ENCODE measurements at places on chromosomes 13 and 19. TPM values are rescaled to one million over a fixed set of nuclear protein-coding genes. Genes with fewer than 3 reads are reported as not detected.

Gene ZNF180
- 10.5 TPM for total RNA-seq

Gene FAM216B
- not detected for total RNA-seq

Gene SIAH3
- 0.35 TPM for total RNA-seq

Gene HPN
- 16.2 TPM for total RNA-seq

Gene C1QTNF9
- total RNA-seq = not detected

Gene ODAD3
- 0.54 TPM for total RNA-seq

Gene ZNF320
- 20.6 TPM for total RNA-seq

Gene SLC25A41
- total RNA-seq = not detected

Gene ZNF724
- 77.5 TPM for total RNA-seq

Gene ZNF582
- total RNA-seq = 3.9 TPM

Gene KLK4
- 0.76 TPM for total RNA-seq

Gene PRR22
- total RNA-seq = 1.0 TPM

Gene IL17D
- total RNA-seq = 2.3 TPM

Gene ZNF555
- 7.5 TPM for total RNA-seq

Gene KLHL1
- total RNA-seq = not detected

Gene GFY
- total RNA-seq = not detected

Data from GM23338 (cell line).